ENCODE measurements at places on chromosomes 1 and 21.

DNA sequence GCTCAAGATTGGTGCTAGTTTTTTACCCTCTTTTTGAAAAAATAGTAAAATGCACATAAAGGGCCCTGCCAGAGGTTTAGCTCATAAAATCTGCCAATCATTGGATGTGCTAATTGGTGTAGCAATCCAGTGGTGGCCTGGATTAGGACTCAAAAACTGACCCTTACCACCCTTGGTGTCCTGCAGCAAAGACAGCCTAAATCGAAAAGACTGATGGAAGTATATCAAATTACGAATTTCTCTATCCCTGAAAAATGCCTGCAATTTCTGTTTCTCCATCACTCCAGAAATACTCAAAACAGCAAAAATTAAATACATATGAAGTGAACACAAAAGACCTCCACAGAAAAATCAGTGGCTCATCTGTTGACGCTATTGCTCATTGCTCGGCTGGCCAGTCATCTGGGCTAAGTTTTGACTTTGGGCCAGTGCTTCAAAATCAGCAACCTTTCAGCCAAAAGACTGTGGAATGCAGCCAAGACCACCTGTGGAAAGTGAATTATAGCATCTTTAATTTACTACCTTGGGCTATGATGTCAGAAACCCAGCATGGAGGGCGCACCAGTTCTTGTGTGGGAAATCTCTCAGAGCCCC is 30.0 kb downstream of the WLS start:
- DNase-seq, result no peak

DNA sequence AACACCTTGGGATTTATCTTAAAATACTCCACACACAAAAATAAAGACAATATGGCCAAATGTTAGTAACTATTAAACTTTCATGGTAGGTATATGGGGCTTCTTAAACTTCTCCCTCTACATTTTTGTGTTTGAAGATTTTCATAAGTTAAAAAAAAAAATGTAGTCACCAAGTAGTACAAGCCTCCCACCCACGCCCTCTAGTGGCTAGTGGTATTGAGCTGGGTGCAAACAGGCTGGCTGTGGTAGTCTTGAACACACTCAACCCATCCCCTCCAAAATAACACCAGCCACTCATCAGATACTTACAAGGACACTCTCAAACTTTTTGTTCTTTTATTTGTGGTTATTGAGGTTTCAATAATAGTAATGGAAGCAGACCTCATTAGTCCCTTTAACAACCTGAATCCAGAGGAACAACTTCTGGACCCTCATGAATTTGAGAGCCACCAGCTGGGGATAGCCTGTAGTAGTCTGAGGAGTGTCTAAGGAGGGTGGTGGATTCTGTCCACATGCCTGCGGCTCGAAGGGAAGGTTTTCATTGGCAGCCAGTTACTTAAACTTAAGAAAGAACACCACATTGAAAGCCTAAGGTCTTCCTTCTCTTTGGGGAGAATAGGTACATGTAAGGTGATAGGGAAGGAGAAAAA is 15.6 kb downstream of the RD3 start:
- DNase-seq, result peak; percentile 73

DNA sequence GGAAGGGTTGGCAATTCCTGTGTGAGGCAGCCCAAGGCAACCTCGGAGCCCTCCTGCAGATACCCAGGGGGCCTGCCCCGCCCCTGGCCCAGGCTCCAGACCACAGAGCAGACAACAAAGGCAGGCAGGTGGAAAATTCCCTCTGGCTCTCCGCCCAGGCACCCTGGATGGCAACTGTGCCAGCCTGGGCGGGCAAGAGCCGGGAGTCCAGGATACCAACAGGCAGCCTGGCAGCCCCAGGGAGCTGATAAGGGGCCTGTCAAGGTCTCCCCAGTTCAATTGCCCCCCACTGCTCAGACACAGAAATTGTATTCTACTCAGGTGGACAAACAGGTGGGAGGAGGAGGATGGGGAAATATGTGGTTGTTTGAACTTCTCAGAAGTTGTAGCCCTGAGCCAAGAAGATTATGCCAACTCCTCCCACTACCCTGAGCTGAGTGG is 15.4 kb upstream of the GPR37L1 start:
- no peak for DNase-seq

DNA sequence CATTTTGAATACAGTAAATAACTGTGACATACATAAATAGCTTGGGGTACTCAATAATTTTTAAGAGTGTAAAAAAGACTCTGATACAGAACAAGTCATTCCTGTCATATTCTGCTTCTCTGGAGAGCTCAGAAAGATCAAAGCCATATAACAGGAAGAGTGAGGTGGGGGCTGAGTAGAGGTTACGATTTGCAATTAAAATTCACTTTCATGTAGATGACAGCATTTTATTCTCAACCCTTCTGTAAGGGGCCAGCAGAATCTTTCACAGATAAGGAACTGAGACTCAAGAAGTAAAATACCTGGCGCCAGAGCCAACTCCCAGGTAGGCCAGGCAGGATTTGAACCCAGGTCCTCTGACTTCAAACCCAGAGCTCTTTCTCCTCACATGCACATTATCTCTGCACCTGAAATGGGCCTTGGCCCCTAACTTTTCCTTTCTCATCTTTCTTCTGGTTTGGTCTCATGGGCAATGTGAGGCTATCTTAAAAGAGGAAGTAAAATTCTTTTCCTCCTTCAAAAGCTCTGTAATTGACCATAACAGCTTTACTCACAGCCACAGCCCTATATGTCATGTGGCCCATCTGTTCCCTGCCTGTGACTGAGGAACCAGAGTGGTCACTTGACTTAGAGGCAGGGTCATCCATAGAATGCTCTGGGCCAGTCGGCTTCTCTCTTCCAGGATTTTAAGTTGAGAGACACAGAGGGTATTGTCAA is 80.9 kb upstream of the SYT6 start:
- no peak for DNase-seq

DNA sequence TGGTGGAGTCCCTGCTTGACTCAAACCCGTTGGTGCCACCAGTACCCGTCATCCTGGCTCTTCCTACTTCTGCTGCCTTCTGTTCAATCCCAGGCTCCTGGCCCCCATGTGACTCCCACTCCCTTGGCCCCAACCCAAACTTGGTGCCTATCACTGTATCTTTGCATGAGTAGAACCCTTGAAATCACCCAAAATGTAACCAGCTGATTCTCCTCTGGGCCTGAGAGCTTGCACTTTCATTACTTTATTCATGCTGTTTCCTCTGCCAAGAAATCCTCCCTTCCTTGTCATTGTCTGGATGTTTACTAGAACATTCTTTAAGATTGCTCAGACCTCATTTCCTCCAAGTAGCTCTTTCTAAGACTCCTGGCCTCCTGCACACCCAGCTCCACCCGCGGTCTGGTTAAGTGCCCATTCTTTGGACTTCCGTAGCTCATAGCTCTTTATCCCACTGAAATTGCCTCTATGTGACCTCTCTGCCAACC is 15.7 kb downstream of the PTAFR start:
- DNase-seq, result no peak

GRCh38 chr1:60615666-60616065 is 466.7 kb upstream of the NFIA start:
- DNase-seq, result no peak

- no peak for DNase-seq
Observed at GRCh38 chr1:84571150-84571535, 3.1 kb downstream of the CTBS start.

GRCh38 chr1:229869240-229869639 is 197.8 kb upstream of the GALNT2 start:
- DNase-seq, result no peak

- DNase-seq, result no peak
Observed at GRCh38 chr1:182635871-182636270, 31.7 kb upstream of the RGS16 start.

- DNase-seq, result no peak
Observed at GRCh38 chr1:202005958-202006357, 4.4 kb upstream of the ELF3 start.

GRCh38 chr1:36386265-36387140 is 779 bp upstream of the STK40 start:
- peak; percentile 90 for DNase-seq

- no peak for DNase-seq
Observed at GRCh38 chr1:229470406-229471043, 36.6 kb upstream of the ACTA1 start.

DNA sequence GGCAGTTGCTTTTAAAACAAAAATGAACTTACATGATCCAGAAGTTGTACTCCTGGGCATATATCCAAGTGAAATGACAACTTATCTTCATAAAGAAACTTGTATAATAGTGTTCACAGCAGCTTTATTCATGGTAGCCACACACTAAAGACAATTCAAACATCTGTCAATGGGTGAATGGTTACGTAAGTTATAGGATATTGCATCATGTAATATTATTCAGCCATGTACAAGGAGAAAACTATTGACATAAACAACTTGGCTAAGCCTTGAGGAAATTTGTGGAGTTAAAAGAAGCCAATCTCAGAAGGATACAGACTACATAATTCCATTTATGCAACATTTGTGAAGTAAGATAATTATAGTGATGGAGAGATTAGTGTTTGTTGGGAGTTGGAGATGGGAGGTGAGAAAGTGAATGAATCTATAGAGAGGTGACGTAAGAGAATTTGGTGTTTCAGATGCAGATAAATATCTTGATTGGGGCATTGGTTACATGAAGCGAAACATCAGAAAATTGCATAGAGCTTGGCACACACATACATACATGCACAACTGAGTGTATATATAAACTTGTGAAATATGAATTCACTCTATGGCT is 49.9 kb upstream of the GRIK1 start:
- no peak for DNase-seq

DNA sequence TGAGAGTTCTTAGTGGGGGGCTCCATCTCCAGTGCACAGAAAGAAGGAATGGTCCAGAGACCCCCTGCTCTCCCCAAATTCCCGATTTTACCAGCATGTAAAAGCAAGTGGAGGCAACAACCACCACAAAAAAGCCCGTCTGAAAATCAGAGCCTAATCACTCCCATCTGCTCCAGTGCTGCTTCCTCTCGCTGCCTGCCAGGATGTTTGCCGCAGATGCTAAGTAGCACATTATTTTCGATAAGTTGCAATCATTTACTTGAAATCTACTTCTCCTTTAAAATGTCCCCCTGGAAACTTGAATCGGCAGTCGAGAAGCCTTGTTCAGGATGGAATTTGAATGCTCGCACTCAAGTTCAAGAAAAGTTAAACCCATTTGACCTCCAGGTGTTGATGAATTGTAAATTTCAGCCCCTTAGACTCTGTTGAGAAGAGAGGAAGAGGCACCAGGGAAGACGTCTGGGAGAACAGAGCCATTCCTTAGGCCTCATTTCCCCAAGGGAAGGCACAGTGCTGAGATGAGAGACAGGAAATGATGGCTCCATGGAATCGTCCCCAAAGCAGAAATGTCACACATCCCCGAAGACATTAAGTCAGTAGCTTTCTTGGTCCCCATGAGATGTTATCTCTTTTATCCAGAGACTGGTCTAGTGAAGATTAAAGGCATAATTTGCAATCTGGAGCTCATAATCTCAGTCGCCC is 221.3 kb downstream of the PBX1 start:
- no peak for DNase-seq

GRCh38 chr1:96508233-96508632 is 213.4 kb upstream of the PTBP2 start:
- DNase-seq, result peak; percentile 59

DNA sequence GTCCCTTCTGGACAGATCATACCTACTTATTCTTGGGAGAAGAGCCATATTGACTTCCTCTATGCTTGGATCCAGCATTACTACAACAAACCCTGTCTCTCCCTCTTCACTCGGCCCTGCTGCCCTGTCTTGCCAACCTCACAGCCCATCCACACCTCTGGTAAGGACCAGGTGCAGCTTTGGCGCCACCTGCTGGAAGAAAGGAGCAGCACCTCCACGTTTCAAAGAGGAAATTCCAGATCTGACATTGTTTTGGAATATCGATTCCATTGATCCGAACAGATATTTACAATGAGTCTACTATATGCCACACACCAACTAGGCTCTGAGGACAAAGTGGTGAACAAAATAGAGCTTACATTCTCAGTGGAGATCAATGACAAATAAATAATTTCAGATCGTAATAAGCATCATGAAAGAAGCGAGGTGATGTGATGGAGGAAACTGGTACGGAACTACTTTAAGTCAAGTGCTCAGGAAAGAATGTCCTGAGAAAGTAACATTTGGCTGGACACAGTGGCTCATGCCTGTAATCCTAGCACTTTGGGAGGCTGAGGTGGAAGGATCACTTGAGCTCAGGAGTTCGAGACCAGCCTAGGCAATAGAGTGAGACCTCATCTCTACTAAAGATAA is 18.7 kb downstream of the MFSD2A start:
- DNase-seq, result peak; percentile 86

GRCh38 chr21:31997191-31997590 is 124.4 kb downstream of the HUNK start:
- DNase-seq, result no peak

GRCh38 chr1:2251363-2251762 is 23.2 kb downstream of the SKI start:
- DNase-seq, result no peak

DNA sequence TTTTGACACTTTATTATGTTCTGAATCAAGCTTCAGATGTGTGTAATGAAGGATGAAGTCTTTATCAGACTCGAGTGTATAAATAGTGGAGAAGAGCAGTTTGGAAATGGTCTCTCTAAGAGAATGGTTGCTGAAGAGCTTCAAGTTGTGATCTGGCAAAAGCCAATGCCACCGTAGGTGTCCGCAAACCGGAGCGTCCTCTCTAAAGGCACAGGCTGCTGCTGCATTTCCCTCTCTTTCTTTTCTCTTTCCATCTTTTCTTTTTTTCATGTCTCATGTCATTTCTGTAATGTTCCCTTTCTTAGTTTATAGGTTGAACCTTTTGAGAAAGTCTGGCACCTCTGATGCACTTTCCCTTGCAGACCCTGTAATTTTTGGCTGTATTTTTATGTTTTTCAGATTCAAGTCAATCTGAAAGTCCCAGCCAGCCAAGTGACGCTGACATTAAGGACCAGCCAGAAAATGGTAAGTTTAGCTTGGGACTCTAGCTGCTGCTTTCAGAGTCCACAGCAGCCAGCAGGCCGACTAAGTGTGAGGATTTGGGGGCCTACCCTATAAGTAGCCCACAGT is 194.8 kb downstream of the NFIA start:
- peak; percentile 31 for DNase-seq

DNA sequence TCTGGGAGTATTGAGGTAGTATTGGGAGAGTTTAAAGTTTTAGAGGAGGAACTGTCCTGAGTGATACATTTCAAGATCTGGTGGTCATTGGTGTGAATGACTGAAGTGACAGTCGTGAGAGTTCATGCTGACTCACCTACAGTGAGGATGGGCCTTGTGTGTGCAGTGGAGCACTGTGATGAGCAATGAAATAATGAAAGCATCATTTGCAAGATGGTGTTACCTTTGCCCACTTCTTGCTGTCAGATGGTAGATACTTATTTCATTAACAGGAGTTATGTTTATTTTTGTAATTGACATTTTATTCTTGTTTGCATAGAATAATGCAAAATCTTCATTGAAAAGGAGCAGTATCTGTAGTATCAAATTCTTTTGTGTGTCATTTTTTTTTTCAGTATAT is 29.0 kb downstream of the POU2F1 start:
- DNase-seq, result no peak

Data from head of caudate nucleus (tissue), 42 donors.